ENCODE measurements at places on chromosomes 13 and 19.

DNA sequence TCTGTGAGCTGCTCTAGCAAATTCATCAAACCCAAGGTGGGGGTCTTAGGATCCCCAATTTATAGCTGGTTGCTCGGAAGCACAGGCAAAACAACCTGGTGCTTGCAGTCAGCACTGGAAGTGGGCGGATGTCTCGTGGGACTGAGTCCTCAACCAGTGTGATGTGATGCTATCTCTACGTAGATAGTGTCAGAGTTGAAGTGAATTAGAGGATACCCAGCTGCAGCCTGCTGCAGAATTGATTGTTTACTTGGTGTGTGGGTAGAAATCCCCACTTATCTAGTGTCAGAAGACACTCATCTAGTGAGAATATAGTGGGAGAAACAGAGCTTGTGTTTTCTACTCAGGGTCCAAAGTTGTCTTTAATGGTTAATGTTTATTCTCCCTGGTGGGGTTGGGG, 63.3 kb downstream of the CBY2 start:
- no peak for DNase-seq

DNA sequence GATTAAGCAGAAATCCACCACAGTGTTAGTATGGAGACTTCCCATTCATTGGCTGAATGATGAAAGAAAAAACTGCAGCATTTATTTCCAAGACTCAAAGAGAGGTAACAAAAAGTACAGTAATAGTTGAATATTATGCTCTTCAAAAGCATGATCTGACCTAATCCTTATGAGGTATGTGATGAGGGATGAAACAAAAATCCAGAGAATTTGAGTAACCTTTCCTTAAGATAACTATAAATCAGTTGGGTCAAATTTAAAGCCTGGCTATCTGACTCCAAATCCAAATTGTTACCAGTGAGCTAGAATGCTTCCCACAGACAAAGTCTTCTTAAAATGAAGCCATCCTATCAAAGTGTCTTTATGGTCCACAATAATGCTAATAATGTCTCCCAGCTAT, 38.1 kb downstream of the NUFIP1 start:
- DNase-seq, result no peak

DNA sequence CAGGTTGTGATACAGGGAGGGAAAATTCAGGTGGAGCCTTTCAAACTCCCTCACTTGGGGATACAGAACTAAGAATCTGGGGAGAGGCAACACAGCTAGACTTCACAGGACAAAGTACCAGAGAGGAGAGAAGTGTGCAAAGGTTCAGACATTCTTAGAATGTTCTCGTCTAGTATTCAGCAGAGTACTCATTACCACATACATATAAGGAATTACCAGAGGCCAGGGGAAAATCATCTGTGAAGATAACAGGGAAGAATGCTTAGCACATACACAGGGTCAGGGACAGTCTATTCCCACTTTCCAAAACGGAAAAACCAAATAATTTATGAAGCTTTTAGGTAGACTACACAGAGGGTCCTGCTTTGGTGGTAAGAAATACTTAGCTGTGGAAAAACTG, 58.1 kb downstream of the TRPC4 start:
- no peak for DNase-seq

DNA sequence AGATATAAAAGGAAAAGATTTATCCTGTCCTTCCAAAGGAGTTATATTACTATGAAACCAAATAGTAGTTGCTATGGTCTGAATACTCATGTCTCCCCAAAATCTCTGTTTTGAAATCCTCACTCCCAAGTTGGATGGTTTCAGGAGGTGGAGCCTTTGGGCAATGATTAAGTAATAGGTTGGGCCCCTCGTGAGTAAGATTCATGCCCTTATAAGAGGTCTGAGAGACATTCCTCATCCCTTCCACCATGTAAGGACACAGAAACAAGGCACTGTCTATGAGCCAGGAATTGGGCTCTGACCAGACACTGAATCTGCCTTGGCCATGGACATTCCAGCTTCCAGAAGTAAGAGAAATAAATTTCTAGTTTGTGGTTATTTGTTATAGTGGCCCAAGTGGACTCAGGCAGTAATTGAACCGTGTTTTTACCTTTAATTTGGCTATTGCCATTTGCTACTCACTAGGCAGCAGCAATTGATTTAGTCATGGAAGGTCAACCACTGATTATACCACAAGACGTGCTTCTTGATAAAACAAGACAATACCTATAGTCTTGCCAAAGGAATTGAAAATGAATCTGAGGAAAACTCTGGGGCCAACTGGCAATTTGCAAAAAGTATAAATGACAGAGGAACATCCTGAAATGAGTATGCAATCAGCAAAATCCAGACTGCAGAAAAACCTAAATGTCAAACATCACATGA, 717.4 kb upstream of the SPRY2 start:
- DNase-seq, result peak; percentile 12

DNA sequence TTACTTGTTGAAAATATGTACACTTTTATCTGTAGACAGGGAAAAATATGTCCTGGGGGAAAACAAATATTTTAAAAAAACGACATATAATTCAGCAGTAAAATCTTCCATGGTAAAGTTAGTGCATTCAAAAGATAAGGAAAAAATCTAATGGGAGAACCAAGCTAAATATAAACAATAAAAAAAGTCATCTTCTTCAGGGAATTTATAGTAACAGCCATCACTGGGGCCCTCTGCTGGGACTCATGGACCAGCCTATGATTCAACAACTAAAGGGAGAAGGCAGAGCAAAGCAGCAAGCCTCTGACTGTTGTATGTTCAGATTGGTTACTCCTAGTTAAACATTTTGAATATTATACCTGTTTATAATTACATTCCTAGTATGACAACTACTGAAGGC, 93.0 kb downstream of the ITGBL1 start:
- DNase-seq, result no peak

DNA sequence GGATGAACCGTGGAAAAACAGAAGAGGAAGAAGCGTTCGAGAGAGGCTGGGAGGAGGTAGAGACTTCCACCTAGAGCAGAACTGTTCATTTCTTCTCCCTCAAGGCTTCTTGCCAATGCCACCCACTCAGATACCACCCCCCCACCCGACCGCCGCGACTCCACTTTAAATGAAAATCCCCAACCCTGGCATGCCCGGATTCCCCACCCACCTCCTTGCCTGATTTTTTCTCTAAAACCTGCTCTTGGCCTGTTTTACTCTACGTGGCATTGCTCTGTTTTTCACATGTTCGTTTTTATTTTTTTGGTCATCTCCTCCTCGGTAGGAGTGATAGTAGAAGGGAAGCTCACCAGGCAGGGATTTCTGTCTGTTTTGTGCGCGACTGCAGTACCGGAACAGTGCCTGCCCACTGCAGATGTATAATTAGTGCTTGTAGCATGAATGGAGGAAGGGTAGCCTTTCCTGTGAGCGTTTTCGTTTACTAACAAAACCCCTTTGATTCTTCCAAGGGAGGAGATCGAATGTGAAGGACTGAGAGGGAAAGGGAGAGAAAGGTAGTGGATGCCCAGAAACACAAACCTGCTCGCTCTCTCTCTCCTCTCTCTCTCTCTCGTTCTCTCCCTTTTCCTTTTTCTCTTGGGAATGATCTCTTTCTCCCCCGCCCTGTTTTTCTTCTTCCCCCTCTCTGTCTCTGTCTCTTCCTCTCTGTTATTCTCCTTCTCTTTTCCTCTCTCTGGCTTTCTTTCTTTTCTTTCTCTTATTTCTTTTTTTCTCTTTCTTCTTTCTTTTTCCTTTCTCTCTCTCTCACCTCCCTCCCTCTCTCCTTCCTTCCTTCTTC, 2.2 kb downstream of the CD70 start:
- DNase-seq, result no peak

DNA sequence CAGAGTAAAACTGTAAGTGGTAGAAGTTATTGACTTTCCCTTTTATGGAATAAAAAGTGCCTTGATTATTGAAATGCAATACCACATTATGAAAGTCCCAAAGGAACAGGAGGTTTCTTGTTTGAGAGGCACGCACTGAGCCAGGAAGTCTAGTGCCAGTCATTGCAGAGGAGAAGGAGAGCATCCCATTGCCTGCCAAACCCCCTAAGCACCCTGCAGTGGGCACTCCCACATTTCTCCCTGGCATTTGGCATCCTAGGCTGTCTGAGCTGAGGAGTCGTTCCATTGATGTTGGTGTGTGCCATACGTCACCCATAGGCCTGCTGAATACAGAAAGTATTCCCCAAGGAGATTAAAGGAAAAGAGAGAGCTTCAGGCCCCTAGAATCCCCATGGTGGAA, 85.7 kb upstream of the MBNL2 start:
- DNase-seq, result no peak

DNA sequence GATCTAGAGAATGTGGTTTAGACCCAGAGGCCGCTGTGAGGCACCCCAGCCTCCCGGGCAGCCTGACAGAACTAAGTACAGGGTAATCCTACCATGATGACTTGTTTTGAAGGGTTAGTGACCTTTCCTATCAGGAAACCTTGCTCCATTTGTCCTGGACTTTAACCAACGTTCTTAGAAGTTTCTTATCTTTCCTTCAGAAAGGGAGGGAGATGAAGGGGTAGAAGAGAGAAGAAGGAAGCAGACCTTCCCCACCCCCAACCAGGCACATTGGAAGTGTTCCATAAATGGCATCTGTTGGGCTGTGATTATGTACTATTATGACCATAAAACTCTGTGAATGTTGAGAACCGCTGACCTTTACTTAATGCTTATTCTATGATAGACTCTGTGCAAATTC, 184.2 kb downstream of the OXGR1 start:
- no peak for DNase-seq

- DNase-seq, result no peak
Observed at GRCh38 chr19:5143471-5144411, 174.8 kb downstream of the KDM4B start.

DNA sequence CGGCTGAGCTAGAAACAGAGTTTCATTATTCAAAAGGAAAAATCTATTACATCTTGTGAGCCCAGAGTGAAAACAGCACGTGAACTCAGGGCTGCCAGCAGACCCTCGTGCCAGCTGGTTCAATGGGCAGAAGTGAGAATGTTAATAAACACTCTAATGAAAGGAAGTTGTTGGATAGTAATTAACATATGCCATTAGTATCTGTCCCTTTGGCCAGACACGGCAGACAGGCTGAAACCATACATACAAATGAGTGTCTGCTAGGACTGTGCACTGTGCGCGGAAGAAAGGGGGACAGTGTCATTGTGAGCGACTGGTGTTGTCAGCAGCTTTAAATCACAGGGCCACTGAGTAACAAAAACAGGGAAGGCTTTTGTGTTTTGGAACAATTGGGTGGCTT, 121.9 kb upstream of the TSC22D1 start:
- DNase-seq, result no peak

DNA sequence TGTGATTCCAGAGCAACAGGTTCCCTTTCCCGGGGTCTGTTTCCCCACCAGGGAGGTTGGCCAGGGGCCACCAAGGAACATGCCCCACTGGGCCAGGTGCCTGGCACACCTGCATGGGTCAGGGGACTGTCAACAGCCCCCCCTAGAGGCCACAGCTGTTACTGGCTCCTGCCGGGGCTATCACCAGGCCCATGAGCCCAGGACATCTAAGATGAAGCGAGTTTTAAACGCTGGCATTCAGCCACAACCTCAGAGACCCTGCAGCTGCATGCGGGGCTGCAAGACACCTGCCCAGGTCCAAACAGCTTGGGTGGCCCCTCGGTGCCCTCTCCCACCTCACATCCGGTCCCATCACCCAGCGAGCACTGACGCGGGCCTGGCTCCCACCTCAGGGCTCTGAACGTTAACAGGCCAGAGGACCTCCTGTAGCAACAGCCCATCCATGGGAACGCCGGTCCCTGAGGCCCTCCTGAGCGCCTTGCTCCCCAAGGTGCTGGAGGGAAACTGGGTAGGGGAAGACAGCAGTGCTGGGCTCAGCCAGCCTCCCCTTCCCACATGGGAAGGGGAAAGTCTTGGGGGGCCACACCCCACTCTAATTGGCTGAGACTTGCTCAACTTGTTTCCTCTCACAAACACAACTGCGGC, 12.0 kb downstream of the KHSRP start:
- peak; percentile 46 for DNase-seq

DNA sequence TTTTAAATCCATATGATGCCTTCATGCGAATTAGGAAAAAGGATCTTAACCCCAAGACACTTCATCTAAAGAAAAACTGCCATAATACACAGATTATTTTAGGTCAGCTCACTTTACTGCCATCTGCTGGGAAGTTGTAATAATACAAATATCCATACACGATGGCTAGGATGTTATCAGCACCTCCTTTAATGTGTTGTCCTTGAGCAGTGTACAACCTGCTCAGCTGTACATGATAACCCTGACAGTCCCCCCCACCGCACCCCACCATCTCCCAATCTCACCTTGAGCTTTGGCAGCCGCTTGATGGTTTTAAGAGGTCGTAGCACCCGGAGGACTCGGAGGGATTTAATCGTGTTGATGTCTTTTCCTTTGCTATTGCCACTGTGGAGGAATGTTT, 112.2 kb downstream of the IER2 start:
- peak; percentile 64 for DNase-seq

GRCh38 chr13:51419001-51419636, 33.7 kb downstream of the INTS6 start:
- no peak for DNase-seq

- DNase-seq, result no peak
Observed at GRCh38 chr13:50826035-50826434, 17.5 kb downstream of the DLEU7 start.

DNA sequence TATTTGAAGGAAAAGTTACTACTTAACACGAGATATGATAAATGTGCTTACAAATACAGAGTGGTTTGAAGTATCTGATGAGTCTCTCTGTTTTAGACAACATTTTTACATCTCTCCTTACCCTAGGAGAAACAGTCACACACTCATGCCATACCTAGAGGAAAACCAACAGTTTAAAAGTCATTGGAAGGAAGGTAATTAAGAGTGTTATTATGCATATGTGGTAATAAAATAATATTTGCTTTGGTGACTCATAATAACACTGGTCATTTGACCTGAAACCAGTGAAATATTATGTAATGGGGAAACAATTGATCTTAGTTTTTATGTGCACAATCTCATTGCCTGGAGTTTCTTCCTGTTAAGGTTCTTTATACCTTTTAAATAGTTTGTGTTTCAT, 136.9 kb upstream of the SOX21 start:
- DNase-seq, result peak; percentile 32

DNA sequence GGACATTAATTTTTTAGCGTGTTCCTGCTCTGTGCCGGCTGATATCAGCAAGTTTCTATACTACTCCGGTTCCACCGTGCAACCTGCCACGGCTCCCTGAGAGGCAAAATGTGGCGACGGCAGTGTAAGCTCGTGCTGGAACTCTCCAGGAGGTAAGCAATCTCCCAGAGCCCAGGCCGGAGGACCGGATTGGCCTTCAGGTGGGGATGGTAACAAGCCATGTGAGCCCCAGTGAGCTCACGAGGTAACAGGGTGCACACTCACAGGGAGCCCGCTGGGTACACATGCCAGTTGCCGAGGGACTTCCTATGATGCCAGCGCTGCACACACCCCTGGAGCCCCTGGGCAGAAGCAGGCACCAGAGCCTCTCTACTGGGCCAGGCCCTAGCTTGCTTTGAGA, 38.5 kb downstream of the NAXD start:
- no peak for DNase-seq

All from MCF 10A (cell line).